ENCODE measurements at places on chromosomes 13 and 19. TPM values are rescaled to one million over a fixed set of nuclear protein-coding genes. Genes with fewer than 3 reads are reported as not detected.

The RDH13 gene
- total RNA-seq, result 13.8 TPM

The ENOX1 gene
- 1.2 TPM for total RNA-seq

The SERP2 gene
- 1.0 TPM for total RNA-seq

The COMP gene
- not detected for total RNA-seq

The HOMER3 gene
- 0.86 TPM for total RNA-seq

DNA sequence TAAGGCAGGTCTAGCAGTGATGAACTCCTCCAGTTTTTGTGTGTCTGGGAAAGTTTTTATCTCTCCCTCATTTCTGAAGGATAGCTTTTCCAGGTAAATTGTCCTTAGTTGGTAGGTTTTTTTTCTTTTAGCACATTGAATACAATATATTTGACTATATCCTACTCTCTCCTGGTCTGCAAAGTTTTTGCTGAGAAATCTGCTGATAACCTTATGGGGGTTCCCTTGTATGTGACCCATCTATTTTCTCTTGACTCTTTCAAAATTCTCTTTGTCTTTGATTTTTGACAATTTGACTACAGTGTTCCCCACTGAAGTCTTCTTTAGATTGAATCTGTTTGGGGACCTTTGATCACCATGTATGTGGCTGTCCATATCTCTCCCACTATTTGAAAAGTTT is 42.6 kb upstream of the ZNF507 start:
- no peak for DNase-seq

- no peak for DNase-seq
Measured at GRCh38 chr19:39070888-39071287, 13.3 kb upstream of the ACP7 start.

DNA sequence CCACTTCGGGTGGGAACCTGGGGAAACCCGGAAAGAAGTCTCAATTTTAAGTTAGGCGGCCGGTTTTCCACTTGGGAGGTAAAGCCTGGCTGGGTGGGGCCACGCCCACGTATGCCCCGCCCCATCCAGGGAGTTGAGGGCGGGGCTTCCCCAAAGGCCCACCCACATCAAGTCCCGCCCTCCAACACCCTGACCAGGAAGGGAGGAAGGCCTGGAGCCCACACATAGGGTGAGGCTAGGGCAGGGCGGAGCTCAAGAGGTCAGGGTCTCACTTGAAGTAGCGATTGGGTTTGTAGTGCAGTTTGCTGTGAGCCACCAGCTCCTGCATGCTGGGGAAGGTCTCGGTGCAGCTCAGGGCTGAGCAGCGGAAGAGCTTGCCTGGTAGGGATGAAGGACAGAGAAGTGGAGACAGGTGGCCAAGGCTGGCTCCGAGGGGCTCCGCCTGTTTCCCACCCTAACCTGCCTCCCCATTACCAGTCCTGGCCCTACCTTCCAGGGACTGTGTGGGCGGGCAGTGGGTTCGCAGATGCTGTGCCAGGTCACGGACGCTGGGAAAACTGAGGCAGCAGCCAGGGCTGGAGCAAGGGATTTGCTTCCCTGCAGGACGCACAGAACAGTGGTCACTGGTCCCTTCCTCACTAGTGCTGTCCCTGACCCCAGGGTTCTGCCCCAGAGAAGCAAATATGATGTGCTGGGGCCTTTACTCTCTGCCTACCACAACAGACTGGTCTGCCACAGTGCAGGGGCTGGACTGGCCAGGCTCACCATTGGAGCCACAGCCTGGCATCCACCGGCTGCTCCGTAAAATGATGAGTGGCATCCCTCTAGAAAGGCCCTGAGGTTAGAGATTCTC is 1.6 kb downstream of the ZNF414 start:
- DNase-seq, result peak; percentile 43

DNA sequence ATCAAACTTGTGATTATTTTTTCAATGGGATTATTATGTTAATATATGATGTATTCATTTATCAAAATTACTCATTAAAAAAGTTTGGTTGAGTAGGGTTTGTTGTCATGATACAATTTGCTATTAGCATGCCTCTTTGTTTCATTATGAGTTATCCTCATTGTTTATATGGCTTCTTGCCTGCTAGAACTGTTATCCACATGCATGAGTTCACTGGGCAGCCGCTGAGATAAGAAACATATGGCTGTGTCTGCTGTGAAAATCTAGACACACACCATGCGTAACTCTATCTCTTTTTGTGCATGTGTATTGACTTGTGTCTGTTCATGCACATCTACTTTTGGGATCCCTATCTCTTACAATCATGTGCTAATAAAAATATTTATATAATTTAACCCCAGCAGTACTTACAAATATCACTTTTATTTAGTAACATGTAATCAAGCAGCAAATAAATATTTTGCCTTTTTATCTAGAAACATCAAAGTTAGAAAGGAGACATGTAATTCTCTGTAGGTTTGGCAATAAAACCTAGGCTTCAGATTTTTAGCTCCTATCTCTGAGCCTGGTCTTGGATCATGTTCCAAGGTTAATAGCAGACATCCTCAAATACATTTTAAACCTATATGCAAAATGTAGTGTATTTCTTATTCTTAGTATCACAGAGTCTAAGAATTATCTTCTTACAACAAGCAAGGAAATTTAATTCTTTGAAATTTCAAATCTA is 11.2 kb upstream of the KLF12 start:
- no peak for DNase-seq

DNA sequence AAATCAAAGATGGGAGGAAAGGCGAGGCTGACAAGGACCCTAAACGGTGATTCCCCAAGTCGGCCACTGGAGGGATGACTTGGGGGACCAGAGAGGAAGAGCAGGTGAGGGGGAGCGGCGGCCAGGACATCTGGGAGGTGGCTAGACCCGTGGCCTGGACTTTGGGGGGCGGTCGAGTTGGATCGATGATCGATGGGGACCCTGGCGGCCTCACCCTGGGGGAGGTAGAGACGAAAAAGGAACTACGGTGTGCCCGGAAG is 7.7 kb upstream of the CIRBP start:
- no peak for DNase-seq

DNA sequence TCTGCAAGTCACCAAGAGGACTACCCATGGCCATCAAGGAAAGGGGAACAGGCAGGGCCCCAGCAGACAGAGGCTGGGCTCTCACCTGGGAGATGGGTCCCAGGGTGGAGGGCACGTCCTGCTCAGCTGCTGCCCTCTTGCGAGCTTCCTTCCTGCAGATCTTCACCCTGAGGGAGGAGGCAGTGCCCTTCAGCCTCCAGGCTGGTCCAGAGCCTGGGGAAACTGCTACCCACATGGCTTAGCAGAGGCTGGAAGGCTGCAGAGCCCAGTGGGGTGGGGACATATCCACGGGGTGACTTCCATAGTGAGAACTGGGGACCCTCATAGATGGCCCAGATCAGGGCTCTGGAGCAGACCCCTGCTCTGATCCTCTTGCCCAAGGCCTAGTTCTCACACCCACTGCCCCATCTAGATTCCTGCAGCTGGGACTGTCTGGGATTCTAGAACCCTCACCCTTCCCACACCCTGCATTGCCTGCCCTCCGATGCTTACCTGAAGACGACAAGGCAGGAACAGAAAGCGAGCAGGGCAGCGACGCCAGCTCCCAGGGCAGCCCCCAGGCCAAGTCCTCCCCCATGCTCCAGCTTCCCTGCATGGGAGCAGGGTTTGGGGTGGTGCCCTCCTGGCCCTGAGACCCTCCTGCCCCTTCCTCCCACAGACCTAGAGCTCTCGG is 9.0 kb downstream of the SIGLEC11 start:
- DNase-seq, result no peak

DNA sequence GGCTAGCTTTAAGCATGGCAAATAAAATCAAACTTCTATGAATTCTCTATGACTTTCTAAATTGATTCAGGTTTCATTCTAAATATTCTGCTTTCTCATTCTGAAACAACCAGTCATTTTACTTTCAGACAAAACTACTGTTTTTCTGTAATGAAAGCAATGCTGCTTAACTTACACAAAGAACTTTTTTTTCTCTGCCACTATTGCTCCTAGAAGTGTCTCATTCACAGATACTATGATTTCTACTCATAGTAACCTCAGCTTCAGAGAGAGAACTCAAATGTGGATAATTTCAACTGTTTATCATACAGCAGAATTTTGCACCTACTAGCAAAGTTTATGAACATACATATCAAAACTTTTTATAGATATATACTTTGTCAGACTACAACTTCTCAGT is 724.6 kb downstream of the SLITRK5 start:
- no peak for DNase-seq

DNA sequence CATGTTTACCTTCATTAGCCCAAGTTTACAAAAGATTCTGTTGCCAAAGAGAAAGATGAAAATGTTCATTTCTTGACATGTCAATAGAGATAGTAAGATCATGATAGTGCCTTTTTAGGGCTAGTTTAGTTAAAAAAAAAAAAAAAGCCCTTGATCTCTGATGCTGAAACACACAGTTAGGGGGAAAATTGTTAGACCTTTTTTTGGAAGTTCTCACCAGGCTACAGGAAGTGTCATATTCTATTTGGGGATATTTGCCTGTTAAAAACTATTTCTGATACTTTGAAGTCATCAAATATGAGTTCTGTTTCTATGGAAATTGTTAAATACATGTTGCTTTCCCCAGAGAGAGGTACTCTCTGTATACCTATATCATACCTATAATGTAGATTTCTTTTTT is 21.6 kb downstream of the SLAIN1 start:
- no peak for DNase-seq

GRCh38 chr19:11447347-11448262 is 12.2 kb downstream of the PRKCSH start:
- DNase-seq, result no peak
